ENCODE measurements at places on chromosomes 5 and 9.

DNA sequence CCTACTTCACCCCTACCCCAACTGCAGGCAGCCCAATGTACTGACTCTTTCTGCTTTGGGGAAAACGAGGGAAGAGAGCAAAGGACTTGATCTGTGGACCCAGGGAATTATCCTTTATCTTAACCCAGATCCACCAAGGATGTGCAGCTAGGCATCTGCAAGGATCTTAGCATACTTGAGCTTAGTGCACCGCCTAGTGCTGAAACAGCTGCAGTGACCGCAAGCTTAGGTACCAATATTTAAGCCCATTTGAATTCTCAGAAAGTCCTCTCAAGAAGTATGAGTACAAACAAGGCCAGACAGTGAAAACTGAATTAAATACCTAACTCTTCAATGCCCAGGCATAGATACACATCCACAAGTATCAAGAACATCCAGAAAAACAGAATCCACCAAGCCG, 576.7 kb upstream of the ADAMTS16 start:
- no peak for DNase-seq

DNA sequence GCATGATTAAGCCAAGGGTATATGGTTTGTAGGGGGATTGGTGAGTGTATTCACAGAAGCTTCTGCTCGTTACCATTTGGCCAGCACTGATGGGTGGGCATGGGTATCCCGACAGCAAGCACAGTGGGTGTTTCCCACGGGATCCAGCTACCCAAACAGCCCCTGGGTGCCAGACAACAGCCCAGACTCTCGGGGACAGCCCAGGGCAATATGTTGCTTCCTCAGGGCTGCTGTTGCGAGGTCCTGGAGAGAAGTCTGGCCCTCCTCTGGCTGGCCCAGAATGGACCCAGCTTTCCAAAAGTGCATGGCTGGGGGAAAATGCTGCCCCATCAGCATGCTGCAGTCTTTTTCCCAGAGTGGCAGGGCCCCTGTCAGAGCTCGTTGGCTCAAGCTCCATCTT, 247.0 kb downstream of the IRX1 start:
- DNase-seq, result no peak

- no peak for DNase-seq
Observed at GRCh38 chr5:101915554-101915953, 380.5 kb downstream of the SLCO4C1 start.

- no peak for DNase-seq
Observed at GRCh38 chr5:33372721-33373472, 67.9 kb upstream of the TARS1 start.

DNA sequence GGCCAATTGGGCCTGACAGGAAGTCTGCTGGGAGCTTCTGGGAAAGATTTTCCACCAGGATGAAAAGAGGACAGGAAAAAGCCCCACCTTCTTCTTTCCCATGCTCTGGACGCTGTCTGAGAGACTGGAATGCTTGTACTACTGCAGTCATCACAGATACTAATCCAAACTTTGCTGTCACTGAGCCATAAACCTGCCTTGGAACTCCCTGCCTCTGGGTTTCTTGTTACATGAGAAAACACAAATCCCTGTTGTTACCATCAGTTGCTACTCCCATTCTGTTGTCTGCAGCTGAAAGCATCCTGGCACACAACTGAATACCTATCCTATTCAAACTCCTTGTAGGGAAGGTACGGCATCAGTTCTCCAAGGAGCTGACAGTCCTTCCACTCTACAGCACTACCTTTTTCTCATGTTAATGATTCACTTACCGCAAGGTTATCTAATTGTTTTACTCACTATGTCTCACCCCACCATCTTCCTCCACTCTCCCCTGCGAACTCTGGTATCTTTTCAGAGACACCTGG, 167.5 kb downstream of the CDK5RAP2 start:
- DNase-seq, result peak; percentile 26

DNA sequence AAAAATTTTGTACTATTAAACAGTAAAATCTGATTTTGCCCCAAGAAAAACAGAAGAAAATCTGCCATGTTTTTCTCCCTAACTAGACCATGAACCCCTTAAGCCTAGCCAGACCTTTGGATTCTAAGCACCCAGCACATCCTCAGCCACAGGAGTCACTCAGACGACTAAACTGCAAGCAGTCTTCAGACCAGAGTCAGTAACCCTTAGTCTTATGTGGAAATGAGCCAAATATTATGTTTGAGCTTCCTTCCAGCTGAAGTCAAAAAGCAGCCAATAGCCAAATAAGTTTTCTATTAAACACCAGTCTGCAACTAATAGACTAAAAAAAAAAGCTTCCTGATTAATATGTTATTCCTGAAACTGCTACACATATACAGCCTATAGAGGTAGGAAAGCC, 47.4 kb downstream of the GOLPH3 start:
- no peak for DNase-seq

DNA sequence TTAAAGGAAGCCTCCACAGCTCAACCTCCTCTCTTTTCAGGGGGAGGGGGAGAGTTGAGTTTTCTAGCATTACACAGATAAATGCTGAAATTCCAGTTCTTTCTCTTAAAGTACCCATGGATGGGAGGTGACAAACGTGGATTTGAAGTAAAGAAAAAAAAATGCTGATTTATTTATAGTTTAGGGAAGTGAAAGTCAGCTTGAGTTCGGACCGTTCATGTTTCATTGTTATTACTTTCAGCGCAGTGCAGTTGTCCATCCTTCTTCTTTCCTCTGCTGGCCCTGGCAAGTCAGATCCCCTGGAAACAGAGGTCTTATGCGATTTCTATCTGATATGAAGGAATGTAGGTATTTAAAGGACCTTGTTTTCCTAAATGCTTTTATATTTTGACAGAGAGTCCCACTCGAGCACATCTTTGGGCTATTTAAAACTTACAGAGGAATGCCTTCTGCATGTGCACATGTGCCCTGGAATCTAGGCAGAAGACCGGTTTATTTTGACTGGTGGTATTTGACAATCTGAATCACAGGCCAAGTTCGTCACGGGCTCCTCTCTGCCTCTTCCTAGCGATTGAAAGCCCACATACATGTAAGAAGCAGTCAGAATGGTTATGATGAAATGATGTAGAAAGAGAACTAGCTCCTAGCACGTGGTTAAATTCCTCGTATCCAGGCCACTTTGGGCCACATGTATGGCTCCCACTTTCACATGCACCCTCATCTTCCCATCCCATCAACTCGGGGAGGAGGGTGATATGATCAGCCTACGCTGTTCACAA, 385.2 kb upstream of the KLF4 start:
- DNase-seq, result no peak

DNA sequence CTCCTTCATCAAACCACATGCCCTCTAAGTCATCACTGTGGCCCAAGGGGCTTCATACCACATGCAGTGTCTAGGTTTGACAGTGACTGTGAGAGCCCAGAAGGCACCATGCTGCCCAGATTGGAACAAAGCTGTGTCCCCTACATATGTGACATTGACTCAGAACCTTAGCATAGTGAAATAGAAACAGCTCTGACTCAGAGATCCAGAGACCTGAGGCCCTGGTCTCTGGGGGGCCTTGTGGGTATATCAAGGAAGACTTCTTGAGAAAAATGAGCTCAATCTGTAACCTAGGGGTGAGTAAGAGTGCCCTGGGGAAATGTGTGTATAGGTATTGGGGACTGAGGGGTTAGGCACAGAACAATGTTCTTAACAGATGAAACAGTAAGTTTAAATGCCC, 7.1 kb upstream of the ENTREP1 start:
- DNase-seq, result no peak

DNA sequence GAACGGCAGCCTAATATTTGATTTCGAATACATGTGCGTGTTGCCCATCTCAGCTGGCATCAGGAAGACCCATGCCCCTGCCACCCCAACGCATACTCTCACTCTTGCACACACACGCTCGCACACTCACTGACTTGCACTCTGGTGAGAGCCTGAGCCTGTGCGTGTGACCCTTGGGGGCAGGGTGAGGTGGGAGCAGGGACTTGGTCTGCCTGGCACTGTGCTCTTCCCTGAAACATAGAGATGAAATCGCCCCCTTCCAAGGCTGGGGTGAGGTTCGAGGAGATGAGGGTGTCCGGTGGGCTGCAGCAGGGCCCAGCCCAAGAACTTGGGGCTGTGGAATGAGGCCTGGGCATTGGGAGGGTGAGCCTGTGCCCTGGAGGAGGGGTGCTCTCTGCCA, 1.2 kb downstream of the LCN9 start:
- DNase-seq, result no peak

- no peak for DNase-seq
Observed at GRCh38 chr5:142820447-142820846, 50.3 kb downstream of the ARHGAP26 start.

GRCh38 chr5:95445442-95445841, 54.3 kb downstream of the FAM81B start:
- no peak for DNase-seq

DNA sequence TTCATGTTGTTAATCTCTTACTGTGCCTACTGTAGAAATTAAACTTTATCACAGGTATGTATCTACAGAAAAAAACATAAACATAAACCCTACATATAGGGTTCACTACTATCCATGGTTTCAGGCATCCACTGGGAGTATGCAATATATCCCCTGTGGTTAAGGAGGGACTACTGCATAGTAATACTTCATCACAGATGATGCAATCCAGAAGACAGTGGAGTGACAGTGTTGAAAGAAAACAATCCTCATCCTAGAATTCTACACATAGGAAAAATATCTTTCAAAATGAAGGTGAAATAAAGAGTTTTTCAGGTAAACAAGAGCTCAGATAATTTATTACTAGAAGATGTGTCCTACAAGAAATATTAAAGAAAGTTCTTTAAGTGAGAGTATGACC, 105.9 kb downstream of the HOMER1 start:
- no peak for DNase-seq

DNA sequence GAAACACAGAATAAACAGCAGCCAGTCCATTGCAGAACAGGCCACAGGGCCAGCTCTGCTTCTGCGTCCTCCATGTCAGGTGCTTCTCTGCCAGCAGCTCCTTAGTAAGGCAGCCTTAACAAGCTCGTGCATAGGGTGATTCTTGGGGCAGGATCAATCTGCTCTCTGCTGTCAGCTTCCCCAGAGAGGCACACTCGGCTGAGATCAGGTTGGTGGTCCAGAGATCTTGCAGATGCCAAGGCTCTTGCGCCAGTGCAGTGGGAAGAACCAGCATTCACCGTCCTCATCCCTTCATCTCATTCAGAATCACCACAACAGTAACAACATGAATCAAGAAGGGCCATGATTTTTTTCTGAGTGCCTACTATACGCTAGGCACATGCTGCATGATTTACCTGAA, 49.0 kb upstream of the ALDH1B1 start:
- no peak for DNase-seq

DNA sequence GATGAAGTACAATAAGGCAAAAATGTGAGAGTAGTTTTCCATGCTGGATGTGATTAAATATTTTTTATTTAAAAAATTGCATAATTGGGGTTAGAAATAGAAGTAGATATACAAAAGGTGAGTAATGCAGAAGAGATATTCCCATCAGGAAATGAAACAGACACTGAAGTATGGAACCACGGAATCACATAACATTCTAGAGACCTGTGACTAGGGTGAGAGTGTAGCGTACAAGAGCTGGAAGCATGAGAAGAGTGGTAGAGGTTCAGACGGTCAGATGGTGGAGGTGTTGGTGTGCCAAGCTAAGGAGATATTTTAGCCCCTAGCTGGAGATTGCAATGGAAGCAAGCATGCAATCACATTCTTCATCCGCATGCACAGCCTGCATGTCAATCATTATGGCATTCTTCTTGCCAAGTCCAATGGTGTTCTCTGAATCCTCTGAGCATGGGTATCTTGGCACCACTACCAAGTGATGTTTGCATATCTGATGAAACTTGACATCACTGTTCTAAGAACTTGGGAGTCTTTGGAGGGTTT, 587.8 kb downstream of the PSAT1 start:
- no peak for DNase-seq

DNA sequence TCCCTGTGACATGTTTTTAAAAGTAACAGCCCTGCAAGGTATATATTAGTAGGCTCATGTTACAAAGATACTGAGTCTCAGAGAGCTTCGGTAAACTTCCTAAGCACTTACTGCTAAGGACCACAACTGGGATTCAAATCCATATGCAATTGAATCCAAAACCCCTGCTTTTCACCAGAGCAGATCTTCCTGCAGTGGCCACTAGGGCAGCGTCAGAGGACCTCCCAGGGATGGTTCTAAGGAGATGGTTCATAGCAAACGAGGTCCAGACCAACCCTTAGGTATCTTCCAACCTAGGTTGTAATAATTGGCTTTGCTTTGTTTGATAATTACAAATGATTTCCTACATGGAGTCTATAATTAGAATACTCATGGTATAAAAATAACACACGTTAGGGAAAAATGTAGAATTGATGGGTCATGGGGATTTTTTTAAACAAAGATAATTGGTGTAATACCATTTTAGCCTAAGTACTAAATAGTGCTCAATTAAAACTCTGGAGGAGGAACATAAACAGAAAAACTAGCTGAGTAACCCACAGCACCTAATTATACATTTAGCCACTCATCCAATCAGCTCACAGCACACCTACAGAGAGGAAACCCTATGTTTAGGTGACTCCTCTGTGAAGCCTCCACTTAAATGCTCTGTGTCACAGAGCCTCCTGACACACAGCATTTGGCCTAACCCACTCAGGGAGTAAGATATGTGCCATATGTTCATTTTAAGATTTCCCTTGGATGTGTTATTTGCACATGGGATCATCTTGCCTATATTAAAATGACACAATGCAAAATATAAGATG, 10.0 kb upstream of the CAST start:
- no peak for DNase-seq

- no peak for DNase-seq
Observed at GRCh38 chr9:112848316-112849151, 42.1 kb downstream of the SLC46A2 start.

DNA sequence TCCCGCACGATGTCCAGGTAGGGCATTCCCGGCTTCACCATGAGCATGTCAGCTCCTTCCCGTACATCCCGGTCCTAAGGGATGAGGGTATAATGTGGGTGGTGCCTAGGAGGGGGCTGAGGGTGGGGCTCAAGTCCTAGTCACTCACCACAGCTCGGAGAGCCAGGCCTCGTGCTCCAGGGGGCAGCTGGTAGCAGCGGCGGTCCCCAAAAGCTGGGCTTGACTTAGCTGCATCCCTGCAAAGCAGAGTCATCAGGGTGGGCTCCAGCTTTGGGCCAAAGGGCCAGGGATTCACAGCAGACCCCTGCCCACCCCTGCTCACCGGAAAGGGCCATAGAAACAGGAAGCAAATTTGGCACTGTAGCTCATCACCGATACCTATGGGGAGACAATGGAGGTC, 11.6 kb downstream of the ALAD start:
- no peak for DNase-seq

DNA sequence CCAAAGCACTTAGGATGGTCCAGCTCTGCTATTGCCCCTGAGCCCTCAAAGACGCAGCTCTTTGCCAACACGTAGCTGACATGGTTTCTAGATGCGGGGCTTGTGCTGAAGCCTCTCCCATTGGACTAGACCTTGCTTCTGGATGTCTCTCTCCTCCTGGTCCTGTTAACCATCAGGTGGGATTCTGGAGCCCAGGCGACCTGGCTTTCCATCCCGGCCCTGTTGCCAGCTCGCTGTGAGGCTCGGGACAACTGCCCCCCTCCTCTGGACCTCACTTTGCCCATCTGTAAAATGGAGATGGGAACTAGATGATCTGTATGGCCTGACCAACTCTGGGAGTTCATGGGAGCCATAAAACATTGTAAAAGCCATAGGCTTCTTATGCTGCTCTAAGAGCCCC, 4.0 kb downstream of the DBH start:
- DNase-seq, result no peak

GRCh38 chr5:143248822-143249579, 154.5 kb downstream of the NR3C1 start:
- peak; percentile 67 for DNase-seq

GRCh38 chr5:166102947-166103346, 2188.5 kb upstream of the WWC1 start:
- no peak for DNase-seq
